T-helper 1 cell (primary cell): ENCODE measurements at places on chromosomes 16 and 17.

DNA sequence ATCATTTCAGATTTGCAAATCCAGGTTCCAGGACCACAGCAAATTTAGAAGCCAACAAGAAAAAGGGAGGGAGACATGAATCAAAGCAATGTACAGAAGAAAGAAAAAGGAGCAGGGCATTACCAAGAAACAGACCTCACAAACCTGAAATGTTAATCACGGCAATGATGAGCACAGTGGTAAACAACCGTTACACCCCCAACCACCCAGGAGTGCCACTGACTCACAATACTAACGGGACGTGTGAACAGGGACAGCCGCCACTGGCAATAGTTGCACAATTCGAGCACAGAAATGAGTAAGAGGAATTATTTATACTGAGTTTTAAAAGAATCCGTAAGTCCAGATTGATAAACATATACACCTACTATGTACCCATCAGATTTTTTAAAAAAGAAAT lies 13.8 kb downstream of the USP22 start:
- DNase-seq, result no peak

DNA sequence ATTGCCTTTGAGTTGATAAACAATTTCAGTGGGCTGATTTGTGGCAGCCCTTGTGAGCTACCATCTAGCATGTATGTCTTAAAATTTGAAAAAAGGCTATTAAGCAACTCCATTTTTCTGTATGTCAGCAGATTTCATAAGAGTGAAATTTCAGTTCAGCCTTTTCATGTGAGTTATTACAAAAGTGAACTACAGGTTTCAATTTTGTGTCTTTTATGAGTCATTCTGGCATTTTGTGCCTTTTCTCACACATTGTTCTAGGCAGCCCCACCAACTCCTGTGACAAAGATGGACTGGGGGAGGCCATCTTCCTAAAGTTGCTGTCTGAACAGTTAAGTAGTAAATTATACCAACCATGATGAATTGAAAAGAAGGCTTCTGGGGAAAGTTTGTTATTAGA lies 52.1 kb downstream of the USP10 start:
- DNase-seq, result peak; percentile 79

DNA sequence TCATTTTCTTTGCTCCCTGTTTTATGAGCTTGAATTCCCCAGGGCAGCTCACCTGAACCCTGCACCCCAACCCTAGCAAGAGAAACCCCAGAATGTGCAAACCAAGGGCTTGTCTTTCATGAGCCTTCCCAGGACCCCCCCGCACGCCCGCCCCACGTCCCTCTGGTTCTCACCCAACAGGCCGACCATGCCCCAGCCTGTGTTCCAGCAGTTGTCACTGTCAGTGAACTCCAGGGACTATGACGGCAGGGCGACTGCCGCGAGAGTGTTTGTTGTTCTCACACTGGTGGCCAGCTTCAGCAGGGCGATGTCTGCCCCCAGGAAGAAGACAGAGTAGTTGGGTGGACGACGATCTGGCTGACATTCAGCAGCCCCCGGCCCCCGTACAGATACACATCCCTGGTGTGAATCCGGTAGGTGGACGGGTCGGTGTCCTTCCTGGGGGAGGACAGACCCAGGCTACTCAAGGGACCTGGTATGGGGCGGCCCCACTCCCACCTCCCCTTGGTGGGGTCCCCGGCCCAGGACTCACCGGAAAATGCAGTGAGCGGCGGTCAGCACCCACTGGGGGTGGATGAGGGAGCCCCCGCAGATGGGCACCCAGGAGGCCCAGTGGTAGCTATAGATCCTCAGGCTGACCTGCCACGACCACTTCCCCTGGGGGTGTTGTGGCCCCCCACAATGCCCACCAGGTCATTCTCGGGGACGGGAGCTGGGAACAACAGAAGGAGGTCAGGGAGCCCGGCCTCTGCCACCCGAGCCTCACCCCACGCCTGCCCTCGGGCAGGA lies 20.1 kb downstream of the TPSD1 start:
- no peak for DNase-seq

GRCh38 chr17:16304830-16305229 lies 48.4 kb downstream of the CENPV start:
- DNase-seq, result no peak

DNA sequence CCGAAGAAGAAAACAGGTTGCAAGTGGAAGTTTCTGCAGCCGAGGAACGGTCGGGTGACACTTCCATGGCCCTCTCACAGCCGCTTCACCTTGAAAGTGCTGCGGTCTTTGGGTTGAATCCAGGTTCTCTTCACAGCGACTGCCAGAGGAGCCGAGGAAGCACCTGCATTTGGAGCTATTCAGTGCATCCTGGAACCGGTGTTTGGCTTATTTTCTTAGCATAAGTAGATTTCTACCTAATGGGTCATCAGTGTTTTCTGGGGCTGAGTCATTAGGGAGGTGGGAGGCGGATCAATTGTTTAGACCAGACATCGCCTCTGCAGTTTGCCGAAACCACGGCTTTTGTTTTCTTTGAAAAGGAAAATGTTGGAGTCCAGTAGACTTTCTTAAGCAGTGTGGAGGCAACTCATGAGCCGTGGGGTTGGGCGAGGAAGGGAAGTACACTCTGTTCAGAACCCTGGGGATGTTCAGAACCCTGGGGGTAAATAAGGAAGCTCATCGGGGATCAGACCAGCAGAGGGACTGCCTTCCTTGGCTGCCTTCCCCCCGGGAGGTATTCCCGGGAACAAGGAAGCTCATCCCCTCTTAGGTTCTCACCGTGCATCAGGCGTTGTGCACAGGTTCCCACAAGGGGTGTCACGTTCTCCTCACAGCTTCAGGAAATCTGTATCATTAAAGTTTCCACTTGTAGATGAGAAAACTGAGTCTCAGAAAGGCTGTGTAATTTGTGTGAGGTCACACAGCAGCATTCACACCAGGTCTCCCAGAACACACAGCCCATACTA lies 361.5 kb downstream of the SNX29 start:
- no peak for DNase-seq

- DNase-seq, result no peak
Observed at GRCh38 chr16:26735521-26735920, 331.2 kb upstream of the C16orf82 start.

DNA sequence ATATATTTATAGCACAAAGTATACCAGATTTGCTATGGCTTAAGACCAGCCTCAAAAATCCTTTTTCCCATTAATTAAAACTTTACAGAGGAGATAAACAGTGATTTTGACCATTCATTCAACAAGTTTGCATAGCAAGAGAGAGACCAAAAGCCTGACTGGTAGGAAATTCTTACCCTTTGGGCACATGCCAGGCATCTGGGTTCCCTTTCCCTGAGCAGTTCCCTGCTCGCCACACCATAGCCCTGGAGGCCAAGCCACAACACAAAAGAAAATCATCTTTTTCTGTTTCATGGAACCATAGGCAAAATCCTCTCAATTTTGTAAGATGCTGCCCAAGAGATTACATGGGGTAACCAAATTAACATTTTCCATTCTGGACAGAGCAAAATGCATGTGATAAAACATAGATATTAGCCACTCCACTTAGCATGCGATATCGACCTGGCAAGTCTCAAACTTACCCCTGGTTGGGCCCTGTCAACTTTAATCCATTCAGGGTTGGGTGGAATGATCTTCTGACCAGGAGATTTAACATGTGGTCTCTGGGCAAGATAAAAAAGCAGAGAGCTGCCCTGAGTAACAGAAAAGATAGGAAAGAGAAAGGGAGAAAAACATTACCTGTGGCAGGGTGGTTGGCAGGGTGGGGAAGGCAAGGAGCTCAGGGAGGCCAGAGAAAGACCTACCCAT lies 57.6 kb upstream of the B4GALNT2 start:
- no peak for DNase-seq

DNA sequence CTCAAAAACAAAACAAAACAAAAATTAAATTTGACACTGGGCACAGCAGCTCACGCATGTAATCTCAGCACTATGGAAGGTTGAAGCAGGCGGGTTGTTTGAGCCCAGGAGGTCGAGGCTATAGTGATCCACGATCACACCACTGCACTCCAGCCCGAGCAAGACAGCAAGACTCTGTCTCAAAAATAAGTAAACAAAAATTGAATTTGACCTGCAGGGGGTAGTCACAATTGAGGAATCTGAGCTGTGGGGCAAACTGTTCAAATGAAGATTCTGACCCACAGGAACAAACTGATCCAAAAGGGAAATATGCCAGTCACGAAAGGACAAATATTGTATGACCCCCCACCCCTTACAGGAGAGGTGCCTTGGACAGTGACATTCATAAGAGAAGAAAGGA lies 29.8 kb downstream of the ANKRD11 start:
- no peak for DNase-seq

DNA sequence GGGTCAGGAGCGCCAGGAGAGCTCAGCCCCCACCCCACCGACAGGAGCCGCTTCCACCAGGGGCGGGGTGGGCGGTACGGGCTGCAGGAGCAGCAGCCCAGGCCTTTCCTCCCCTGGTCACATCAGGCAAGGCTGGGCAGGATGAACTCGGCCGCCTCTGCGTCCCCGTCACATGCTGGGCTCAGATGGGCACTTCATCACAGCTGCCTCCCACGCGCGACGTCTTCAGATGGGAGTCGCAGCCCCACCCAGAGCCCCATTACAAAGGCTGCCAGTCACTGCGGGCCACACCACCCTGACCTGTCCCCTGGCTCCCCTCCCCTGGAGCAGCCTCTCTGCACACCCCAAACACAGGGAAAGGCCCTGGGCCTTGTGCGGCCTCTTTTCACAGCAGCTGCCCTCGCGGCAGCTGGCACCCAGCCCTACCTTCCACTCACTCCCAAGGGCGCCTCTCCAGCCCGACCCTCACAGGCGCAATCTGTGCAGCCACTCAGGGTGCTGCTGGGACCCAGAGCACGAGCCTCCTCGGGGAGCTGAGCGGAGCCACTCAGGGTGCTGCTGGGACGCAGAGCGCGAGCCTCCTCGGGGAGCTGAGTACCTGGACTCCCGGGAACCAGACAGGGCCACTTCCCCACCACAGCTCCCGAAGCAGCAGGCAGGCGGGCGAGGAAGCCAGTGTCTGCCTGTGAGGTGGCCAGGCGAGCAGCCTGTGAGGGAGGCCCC lies 4.7 kb downstream of the ZNF598 start:
- DNase-seq, result no peak

GRCh38 chr17:41658846-41659245 lies 29.8 kb upstream of the EIF1 start:
- DNase-seq, result no peak

GRCh38 chr16:50367777-50368409 lies 895 bp downstream of the BRD7 start:
- DNase-seq, result no peak

GRCh38 chr17:38560503-38561318 lies 45.0 kb downstream of the SRCIN1 start:
- no peak for DNase-seq

DNA sequence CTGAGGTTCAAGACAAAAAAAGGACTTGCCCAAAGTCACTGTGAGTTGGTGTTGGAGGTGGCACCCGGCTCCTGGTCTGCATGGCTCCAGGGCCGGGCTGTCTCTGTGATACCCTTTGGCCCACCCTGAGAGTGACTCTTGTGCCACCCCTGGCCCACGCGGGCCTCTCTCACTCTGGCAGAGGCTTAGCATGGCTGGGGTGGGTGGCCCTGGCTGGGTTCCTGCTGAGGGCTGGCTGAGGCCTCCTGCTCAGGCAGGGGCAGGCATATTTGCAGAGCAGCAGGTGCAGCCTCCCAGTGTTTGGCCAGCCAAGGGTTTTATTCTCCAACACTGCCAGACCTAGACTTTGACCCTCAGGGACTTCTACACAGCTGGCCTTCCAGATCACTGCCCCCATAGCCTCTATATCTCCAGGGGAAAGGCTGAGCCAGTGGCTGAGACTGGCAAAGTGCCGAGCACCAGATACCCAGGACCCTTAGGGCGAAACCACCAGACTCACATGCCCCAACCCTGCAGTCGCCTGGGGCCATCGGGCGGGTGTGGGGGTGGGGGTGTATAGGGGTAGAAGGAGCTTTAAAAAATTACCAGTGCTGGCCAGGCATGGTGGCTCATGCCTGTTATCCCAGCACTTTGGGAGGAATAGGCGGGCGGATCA lies 21.5 kb upstream of the ADGRG1 start:
- DNase-seq, result no peak

DNA sequence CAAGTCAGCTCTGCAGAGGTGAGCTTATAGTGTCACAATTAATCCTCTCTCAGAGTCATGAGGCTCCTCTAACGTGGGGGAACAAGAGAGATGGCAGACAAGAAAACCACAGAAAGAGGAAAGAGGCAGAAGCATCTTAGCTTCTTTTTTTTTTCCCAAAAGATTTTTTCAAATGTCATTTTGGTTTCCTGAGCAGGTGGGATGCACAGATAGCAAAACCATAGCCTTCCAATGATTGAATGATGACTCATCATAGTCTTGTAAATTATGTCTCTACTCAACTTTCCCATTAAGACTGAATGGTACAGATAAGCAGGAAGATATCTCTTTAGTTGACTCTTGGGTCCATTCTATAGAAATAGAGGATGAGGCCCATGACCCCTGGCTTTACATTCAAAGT lies 162.8 kb upstream of the ZFHX3 start:
- no peak for DNase-seq

GRCh38 chr16:78284326-78284725 lies 184.9 kb downstream of the WWOX start:
- DNase-seq, result no peak

- DNase-seq, result no peak
Observed at GRCh38 chr16:1859650-1860049, 12.3 kb downstream of the MEIOB start.

DNA sequence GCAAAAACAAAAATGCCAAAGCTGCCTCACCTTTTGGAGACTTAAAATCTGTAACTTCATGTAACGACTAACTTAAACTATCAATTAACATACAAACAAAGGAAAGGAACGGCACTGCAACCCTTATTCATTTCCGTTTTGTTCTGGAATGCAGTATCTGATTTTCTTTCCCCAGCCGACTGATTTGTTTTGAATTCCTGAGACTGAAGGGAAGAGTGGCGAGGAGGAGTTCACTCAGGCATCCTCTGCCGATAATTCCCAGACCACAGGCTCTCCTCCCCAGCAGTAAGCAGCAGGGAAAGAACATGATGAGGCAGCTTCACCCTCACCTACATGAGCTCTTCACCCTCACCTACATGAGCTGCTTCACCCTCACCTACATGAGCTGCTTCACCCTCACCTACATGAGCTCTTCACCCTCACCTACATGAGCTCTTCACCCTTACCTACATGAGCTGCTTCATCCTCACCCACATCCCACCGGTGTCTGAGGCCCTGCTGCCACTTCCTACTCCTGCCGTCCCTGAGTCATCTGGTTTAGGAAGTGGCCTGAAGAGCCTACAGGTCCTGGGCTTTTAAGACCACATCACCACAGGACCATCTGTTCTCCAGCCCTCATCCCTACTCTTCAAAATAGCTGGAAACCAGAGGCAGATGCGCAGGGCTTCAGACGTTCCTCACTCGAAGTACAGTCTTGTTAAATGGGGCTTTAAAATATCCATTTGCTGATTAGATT lies 168.0 kb upstream of the RPH3AL start:
- no peak for DNase-seq

GRCh38 chr17:72726936-72727335 lies 365.6 kb downstream of the SLC39A11 start:
- DNase-seq, result no peak

- no peak for DNase-seq
Observed at GRCh38 chr16:77227745-77228144, 28.5 kb downstream of the SYCE1L start.

- no peak for DNase-seq
Observed at GRCh38 chr16:23334457-23334853, 32.4 kb downstream of the SCNN1B start.
